ENCODE measurements at places on chromosomes 12 and 14.

DNA sequence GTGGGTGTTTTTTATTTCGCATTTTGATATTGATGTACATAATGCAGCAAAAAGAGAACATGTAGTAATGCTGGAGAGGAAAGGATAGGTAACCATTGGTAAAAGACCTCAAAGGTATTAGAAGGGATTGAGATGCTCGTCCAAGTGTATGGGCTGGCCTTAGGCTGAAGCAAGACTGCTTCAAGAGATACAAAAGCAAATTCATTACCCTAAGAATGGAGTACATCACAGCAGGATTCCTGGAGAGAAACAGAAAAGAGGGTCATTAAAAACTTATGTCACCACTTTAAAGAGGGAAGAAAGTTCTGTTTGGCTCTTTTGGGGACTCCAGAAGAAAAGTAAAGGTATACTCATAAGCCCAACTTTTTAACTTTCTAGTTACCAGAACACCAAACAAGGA lies 420.5 kb downstream of the ZFP36L1 start:
- no peak for DNase-seq

- DNase-seq: no peak
These were observed 70.5 kb downstream of the EID3 start for GRCh38 chr12:104374071-104374470.

DNA sequence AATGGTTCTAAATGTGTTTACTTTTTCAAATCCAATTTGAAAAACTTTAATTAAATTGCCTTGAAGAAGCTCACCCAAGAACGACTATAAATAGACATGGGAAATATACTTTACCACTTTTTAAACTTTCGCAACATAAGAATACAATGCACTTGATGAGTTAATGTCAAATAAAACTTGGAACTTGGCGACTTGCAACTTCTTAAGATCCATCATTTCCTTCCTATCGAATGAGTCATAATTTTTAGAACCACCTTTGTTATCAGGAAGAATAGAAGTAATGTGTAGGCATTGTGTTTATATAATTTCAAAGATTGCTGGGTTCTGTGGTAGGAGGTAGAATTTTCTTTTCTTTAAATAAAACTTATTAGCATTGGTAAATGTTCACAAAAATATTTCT lies 1417.4 kb upstream of the FLRT2 start:
- no peak for DNase-seq

GRCh38 chr12:55036326-55037115 lies 16.7 kb downstream of the NEUROD4 start:
- DNase-seq: no peak

DNA sequence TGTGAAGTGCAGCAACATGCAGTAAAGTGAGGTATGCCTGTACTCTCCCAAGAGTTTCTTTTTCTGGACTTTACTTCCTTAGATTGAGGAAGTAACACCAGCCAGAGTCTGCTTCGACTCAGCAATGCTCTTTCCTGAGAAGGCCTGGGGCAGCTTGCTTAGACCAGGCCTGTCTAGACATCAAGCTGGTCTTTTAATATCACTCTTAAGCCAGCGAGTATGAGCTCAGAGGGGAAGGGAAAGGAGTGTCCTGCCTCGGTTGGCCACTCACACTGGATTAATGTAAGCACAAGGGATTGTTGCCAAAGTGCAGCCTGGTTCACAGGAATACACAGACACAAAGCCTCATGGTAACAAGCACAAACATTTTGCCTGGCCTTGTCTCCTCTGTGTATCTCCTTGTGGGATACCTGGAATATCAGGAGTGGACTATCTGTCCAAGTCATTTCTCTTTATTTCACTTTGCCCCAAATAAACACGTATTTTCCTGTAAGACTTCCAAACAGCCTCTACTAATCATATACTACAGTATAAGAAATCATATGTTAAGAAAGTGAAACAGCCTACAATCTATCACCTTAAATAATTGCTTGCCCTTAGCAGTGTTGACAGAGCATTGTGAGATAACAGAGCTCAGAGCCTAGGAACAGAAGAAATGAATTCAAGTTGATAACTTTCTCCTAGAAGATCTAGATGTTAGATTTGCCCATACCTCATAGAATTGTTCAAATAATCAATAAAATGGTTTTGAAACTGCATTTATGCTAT lies 121.2 kb upstream of the DAAM1 start:
- DNase-seq: no peak

All from stimulated activated CD8-positive, alpha-beta memory T cell treated with anti-CD3 and anti-CD28 coated beads, Interleukin-15, amount 100 ng/mL, for 1 hour (primary cell).